ENCODE measurements at places on chromosomes 7 and 10. TPM values are rescaled to one million over a fixed set of nuclear protein-coding genes. Genes with fewer than 3 reads are reported as not detected.

DNA sequence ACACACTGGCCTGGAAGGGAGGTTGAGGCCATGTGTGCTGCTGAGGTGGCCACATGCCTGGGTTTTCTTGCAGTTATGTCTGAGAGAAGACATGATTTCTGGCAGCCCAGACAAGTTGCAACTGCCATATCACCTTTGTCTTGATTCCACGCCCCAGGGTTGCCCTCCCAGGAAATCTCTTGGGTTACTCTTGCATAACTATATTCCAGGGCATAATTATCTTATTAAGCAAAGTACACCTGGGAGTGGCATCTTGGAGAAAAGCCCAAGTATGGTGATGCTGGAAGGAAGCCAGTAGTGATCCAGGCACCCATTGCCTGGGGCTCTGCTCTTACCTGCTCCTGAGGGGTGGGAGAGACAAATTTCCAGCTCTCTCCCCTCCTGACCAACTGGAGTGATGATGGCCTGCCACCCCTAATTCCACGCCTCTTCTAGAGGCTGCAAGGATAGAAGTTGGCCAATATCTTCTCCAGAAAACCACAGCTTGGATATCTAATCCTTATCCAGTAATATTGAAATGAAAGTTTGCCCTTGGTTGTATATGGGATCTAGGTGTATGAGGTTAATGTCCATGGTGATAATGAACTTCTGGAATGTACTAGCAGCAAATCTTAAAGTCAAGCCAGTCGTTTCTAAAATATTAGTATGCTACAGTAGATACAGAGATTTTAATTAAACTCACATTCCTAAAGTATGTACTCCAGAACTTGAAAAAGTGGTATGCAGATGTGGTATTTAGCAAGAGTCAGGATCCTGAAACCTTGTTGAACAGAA lies 5.0 kb downstream of the AKR1B10 start:
- DNase-seq = no peak

- peak; percentile 56 for DNase-seq
Measured at GRCh38 chr7:19815546-19815945, 42.1 kb upstream of the TMEM196 start.

GRCh38 chr7:141649137-141649864 lies 52.7 kb downstream of the DENND11 start:
- DNase-seq = peak; percentile 27

- DNase-seq = peak; percentile 40
Measured at GRCh38 chr10:97081621-97082235, 104.0 kb downstream of the SLIT1 start.

DNA sequence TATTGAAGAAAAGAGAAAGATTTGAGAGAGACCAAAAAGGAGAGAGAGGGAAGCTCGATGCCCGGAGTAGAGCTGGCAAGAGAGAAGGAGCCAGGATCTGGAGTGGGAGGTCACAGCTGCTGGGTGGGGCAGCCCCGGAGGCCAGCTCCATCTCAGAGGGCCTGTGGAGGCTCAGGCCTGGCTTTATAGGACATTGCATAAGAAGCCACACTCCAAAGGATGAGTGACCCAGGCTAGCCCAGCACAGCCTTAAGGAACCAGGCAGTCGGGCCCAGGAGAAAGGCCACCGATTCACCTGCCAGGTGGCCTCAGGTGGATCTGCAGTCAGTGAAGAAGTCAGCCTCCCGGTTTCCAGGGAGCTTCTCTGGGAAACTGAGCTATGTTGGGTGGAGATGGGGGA lies 676 bp downstream of the PLAC9 start:
- no peak for DNase-seq

- no peak for DNase-seq
Measured at GRCh38 chr10:62616885-62617590, 187.5 kb upstream of the ADO start.

- DNase-seq = no peak
Measured at GRCh38 chr7:132494474-132494873, 81.8 kb downstream of the PLXNA4 start.

GRCh38 chr7:1922071-1922869 lies 252.2 kb downstream of the ELFN1 start:
- no peak for DNase-seq

DNA sequence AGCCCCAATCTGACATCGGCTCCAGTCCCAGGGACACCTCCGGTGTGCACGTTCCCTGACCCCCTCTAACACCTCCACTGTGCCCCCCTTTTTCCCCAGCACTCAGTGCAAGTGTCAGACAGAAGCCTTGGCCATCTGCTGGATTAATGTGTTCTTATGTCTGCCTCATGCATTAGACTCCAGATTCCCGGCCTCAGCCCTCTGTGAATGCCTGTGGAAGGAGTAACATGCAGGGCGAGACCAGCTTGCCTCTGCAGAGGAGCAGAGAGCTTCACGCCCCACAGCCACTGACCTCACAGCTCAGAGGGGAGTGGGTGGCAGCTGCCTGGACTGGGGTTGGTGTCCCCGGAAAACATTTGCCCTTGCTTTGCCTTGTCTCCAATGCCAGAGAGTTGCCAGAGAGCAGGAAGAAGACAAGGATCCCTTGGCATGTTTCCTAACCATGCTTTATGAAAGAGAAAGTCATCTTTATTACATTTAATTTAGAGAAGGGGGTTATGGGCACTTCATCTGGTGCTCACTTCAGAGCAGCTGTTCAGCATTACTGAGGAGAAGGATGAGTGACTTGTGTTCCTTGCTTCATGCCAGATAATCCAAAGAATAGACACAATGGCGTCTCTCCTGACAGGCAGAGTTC lies 91.6 kb upstream of the CXCL12 start:
- no peak for DNase-seq

DNA sequence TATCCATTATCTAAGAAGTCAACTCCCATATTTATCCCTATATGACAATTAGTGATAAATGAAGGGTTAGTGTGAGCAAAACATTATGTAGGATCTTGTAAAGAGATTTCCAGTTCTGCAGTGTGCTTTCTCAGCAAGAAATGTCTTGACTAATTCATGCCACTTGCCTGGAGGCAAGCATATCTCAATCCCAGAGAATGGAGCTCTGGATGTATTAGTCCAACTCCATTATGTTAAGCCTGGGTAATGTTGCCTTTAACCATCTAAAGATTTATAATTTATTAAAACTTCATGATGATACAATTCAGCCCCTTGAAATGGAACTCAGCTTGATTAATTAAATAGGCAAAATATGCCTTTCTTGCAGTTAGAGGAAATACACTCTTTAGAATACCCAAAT lies 1079.9 kb upstream of the LRRTM3 start:
- DNase-seq = no peak

GRCh38 chr10:96365571-96365970 lies 6.8 kb upstream of the OPALIN start:
- no peak for DNase-seq

GRCh38 chr7:66859794-66860645 lies 61.0 kb upstream of the TMEM248 start:
- DNase-seq = no peak

DNA sequence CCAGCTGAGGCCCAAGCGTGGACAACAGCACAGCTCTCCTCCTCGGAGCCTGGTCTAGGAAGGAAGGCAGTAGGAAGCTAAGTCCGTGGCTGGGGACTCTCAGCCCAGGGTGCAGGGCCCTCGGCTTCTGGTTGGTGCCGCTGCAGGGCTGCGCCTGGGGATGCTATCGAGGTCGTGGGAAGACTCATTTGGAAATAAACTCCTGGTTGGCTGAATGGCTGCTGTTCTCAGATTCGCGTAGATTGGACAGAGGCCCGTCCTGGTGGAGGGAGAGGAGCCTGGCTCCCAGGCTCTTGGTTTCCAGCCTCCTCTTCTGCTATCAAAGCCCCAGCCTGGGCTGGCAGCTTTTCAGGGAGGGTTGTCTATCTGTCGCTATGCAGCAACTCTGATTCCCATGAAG lies 152.6 kb upstream of the FZD8 start:
- peak; percentile 49 for DNase-seq

Gene ITGB8
- 18.9 TPM for total RNA-seq

Gene HOXA9
- not detected for total RNA-seq

Gene MLLT10
- total RNA-seq = 42.1 TPM

Gene MRPS33
- 70.3 TPM for total RNA-seq

Gene CALN1
- not detected for total RNA-seq

Gene STEAP1B
- total RNA-seq = 89.9 TPM

Gene GRM3
- total RNA-seq = not detected

Gene ATRNL1
- total RNA-seq = 0.12 TPM

Gene CLCN1
- total RNA-seq = not detected
